Heart right ventricle (tissue), 16 donors: ENCODE measurements at places on chromosomes 5 and 9.

- no peak for DNase-seq
Observed at GRCh38 chr9:32839013-32839885, 55.9 kb downstream of the TMEM215 start.

GRCh38 chr5:111119221-111119620 lies 27.1 kb downstream of the WDR36 start:
- no peak for DNase-seq

- DNase-seq, result no peak
Observed at GRCh38 chr9:35172878-35173277, 11.1 kb downstream of the UNC13B start.

DNA sequence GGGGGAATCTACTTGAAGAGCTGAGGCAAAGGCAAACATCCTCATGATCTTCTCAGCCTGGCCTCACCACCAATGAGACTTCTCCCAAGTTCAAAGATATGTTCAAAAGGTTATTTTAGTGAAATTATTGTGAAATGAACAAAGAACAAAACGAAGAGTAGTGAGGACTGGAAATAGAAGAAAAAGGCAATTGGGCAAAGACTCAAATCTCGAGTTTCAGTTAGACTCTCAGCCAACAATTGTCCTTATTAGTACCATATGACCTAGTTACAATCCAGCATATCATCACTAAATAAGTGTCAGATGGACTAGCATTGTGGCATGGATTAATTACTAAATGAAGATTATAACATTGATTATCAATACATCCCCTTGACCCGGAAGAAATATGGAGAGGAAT lies 9.0 kb downstream of the ZNF474 start:
- DNase-seq, result no peak

GRCh38 chr9:121763561-121764370 lies 112.3 kb downstream of the DAB2IP start:
- DNase-seq, result no peak

- DNase-seq, result no peak
Observed at GRCh38 chr9:121483049-121483448, 16.6 kb downstream of the GGTA1 start.

DNA sequence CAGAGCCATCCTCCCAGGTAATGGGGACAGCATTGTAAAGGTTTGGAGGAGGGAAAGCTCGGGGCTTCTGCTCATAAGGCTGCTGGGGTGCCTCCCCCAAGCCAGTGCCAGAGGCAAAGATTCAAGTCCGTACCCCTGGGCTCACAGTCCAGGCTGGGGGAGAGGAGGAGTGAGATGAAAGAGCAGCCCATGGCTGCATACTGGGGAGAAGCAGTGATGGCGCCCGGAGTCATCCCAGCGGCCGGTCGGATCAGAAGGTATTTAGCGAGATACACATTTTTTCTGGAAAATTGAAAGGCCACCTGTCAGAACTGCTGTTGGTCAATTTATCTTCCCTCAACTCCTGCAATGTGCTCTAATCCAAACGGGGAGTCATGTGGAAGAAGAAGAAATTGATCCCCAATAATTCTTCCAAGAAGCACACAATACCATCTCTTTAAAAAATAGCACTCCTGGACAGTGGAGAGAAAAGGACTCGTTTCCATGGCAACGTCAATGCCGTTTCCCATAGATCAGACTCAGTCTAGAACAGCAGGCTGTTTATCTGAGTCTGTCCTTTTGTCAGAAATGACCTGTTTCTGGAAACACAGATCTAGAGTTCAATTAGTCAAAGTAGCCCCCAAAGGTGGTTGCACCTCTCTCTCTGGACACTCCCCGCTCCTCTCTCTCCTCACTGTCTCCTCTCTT lies 65.9 kb downstream of the NSG2 start:
- DNase-seq, result no peak

DNA sequence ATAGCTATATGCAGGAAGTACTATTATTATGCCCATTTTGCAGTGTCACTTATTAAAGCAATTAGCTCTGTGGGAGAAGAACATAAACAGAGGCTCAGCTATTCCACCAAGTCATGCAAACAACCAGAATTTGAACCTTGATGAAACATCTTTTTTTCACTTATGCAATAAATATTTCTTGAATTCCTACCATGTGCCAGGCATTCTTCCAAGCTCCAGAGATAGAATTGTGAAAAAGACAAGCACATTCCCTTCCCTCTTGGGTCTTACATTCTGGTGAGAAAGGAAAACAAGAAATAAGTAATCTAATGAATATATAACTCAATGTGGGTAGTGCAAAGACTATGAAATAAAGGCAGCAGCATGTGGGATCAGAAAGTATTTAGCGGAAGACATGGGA lies 32.1 kb upstream of the ADRB2 start:
- DNase-seq, result no peak

DNA sequence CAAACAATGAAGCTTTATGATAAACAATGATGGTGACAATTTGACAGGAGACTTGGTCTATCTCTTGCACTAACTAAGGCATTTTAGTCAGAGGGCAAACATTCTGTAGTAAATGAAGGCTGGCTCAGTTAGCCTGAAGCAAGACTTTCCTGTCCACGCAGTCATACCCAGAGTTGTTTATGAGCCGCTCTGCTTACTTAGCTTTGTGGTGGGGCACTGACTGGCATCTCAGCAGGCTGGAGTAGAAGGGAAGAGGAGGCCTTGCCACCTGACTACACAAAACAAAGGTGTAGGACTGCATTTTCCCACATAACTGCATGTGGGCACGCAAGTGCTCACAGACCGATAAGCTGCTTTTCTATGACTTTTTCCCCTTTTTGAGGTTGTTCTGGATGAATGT lies 133.7 kb upstream of the EPB41L4A start:
- DNase-seq, result no peak

DNA sequence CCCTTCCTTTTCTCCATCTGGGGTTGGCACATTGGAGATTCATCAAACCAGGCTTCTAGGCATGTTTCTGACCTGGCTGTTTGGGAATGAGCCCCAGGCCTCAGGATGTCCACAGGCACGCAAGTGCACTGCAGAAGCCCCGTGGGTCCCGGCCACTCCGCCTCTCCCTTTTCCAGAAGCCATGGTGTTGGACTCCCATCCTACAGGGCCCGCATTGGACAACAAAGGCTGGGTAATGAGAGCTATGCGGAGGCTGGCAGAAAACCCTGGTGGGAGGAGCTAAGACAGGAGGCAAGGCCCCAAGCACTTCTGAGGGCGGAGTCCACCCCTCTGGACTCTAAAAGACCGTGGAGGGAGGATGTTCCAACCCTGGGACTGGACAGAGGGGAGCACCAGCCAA lies 160.6 kb downstream of the OLFM1 start:
- no peak for DNase-seq

- no peak for DNase-seq
Observed at GRCh38 chr5:172672681-172673080, 31.6 kb downstream of the NEURL1B start.

GRCh38 chr5:68252673-68253623 lies 37.4 kb downstream of the PIK3R1 start:
- DNase-seq, result no peak

DNA sequence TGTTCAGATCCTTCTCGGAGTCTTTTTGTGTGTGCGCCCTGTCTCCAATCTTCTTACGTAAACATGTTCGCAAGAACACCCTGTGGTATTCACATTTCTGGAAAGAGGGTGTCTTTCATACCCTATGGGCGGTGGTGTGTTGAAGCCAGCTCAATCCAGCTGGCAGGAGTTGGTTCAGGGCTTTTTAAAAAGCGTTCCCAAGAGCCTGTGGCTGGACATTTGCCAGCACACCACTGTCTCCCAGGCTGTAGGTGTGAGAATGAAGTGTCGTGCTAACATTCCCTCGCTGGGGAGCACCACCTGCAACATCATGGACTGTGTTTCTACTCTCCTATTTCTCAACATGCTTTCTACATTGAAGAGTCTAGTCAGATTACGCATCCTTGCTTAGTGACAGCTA lies 51.7 kb downstream of the S1PR3 start:
- no peak for DNase-seq

DNA sequence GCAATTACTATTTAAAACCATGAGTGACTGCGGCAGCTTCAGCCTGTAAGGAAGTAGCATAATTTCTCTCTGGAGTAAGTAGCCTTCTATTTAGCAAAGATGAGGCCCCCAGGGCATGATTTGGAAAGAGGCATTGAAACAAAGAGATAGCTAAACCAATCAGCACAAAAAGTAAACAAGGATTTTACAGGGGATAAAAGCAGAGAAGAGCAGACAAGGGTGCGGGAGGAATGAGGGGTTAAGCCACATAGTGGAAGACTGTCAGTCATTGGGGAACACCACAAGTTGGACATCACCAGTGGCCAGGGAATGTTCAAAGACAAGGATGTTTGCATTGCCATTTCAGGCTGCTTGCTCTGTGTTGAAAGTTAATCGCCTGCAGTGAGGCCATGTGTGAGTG lies 24.0 kb upstream of the C5orf63 start:
- no peak for DNase-seq

DNA sequence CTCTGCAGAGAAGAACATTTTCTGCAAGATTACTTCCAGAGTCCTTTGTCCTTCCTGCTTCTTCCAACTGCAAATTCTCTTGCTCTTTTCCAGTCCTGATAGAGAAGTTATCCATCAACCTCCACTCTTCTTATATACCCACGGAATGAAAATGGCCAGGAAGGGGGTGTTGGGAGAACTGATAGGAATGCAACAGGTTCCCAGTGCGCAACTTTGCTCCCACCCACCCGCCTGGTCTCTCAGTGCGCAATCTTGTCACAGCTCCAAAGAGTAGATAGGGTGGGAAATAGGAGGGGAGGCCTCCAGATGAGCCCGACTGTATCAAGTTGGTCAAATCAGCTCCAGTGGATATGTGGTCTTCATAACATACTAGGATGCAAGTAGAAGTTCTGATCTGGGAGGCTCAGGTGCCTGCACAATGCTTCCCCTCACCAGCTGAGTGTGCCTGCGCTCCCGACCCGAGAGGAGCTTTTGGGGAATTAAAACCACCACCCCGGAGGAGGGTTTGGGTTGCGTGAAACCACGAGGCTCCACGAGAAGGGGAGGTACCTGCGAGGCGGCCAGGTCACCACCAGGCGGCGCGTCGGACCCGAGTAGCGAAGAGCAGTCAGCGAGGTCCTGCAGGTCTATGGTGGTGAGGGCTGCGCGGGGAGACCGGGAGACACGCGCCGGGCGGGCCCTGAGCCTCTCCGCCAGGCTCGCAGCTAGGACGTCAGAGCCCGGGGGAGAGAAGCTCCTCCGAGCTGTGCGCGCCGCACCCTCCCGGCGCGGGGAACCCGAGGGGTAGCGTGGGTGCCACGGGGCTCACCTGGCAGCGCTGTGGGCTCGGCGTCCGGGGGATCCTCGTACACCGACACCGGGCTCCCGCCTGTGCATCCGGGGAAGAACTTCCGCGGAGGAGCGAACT lies 835 bp downstream of the MCIDAS start:
- no peak for DNase-seq

DNA sequence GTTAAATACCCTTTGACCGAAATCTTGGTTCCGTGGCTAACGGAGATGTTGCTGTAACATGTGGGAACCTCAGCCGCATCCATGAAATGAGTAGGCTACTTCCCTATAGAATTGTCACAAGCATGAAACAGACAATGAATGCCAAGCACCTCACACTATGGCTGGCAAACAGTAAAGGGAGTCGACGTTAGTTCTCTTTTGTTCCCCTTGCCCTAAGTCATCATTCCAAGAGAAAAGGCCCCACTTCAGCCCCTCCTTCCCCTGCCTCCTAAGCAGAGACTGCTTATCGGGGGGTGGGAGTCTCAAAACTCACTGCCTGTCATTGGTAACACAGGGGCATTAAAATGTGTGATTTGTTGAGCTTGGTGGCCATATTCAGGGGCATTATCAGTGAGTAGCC lies 159.6 kb downstream of the MAPKAP1 start:
- DNase-seq, result no peak

GRCh38 chr5:6780802-6781391 lies 67.7 kb downstream of the TENT4A start:
- DNase-seq, result no peak

GRCh38 chr9:20995616-20996015 lies 35.8 kb downstream of the HACD4 start:
- DNase-seq, result no peak

DNA sequence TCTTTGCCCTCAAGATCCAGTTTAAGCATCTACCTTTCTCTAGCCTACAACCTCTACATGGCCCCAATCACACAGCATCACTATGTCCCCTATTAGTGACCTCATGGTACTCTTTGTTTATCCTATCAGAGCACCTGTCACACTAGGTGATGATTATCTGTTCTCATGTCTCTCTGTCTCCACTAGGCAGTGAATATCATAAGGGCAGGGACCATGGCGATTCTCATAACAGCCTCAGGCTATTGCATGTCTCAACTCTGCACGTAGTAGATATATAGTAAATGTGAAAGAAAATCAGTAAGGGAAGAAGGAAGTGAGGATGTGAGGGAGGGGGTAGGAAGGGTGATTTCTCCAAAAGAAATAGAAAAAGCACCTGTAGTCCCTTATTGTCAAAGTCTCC lies 311.0 kb downstream of the NSG2 start:
- no peak for DNase-seq

DNA sequence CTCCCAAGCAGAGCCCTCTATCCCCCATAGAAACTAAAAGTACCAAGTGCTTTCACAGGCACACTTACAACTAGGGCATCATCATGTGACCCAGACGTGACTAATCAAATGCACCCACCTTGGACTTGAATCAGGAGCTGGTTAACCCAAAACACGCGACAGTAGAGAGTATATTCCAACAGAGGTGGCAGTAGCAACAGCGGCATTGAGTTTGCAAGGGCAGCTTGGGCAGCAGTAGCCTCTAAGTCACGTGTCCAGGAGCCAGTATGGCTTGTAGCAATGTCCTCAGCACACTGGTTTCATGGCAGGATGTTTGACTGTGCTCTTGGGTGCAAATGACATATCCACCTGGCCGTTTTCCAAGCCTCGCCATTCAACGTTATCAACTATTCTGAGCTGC lies 73.4 kb upstream of the DNAH5 start:
- DNase-seq, result no peak

- no peak for DNase-seq
Observed at GRCh38 chr9:81680006-81680405, 9.3 kb downstream of the TLE1 start.

DNA sequence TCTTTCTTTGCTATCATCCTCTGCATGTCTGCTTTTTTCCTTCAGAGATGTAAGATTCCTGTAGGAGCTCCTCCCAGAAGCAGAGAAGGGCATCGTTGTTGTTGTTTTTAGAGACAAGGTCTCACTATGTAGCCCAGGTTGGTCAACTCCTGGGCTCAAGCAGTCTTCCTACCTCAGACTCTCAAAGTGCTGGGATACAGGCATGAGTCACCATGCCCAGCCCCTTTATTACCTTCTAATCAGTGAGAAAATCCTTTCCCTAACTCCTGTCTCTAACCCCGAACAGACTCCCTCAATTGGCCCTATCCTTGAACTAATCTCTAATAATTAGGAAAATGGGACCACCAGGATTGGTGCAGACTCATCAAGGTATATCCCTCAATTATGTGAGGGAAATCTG lies 64.4 kb downstream of the GALNT10 start:
- no peak for DNase-seq

- DNase-seq, result no peak
Observed at GRCh38 chr9:28926306-28926705, 1353.0 kb upstream of the C9orf72 start.

DNA sequence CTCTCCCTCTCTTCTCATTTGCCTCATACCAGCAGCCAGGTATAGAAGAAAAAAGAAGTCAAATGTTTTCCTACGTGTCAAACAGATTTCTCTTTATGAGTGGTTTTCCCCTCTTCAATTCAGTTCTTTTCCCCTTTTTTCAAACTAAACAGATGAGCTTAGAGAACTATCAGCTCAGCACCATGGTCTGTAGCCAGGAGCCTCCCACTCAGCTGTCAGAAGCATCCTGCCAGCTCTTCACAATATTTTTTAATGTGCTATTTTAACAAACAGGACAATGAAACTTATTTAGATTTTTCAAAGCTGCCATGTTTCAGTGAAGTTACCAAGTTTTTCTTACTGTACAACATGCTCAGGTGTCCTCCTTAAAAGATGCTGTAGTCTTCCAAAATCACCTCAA lies 63.5 kb downstream of the CMYA5 start:
- DNase-seq, result no peak
